ENCODE measurements at places on chromosomes 5 and 9.

- no peak for DNase-seq
These were observed 99.2 kb downstream of the DAPK1 start for GRCh38 chr9:87596862-87597261.

DNA sequence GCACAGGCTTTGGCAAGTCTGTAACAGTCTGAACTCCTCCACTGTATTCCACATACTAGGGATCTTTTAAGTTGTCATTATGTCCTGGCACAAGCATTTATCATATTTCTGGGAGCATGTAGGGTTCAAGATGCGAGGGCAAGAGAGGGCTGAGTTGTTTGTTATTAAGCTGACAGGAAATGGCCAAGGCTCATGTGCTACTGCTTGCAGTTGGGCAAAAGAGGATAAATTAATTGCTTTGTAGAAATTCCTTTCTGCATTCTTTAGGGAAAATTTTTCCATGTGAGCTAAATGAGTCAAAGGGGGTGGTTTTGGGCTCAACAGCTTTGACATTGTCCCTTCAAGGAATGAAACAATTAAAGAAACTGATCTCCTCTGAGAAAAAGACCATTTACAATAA is 35.4 kb downstream of the DOCK8 start:
- DNase-seq: no peak

GRCh38 chr9:87062746-87063145 is 115.4 kb upstream of the GAS1 start:
- DNase-seq: no peak

GRCh38 chr9:6078382-6079105 is 63.1 kb upstream of the RANBP6 start:
- no peak for DNase-seq

GRCh38 chr9:94144394-94144793 is 60.1 kb downstream of the PTPDC1 start:
- DNase-seq: no peak

- DNase-seq: no peak
These were observed 9.1 kb downstream of the MEGF10 start for GRCh38 chr5:127299678-127300077.

- no peak for DNase-seq
These were observed 132.4 kb downstream of the GCNT1 start for GRCh38 chr9:76591256-76591950.

DNA sequence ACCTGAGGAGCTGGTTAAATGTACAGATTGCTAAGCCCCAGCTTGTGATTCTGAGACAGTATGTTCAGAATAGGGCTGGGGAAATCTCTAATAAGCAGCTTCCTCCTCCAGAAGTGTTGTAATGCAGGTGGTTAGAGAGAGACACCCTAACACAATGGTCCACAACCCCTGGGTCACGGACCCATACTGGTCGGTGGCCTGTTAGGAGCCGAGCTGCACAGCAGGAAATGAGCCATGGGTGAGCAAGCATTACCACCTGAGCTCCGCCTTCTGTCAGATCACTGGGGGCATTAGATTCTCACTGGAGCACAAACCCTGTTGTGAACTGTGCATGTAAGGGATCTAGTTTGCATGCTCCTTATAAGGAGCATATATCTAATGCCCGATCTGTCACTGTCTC is 61.8 kb downstream of the SLC36A1 start:
- DNase-seq: no peak

DNA sequence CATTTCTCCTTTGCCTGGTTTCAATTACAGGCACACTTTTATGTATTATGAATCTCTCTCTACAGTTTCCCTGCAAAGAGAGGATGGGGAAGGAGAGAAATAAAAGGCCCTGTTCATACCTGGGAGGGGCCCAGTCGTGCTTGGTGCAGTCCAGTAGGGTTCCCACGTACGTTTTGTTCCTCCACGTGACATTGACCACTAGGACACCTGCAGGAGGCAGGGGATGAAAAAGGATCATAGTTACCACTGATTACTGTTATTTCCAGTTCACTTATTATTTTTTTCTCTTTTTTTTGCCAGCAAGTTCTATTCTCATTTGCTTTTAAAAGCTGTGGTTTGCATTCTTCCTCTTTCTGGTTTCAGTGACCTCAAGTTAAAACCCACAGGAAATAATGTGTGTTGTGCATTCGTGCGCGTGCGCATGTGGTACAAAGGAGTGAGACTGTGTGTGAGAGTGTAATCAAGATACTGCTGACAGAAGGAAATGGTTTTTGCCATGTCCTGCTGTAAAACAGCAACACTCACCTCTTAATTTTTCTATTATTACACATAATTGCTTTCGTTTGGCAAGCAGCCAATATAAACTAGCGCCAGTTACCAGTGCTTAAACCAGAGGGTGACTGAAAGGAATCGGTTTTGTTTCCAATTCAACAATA is 96.8 kb downstream of the ZNF608 start:
- DNase-seq: peak; percentile 86

DNA sequence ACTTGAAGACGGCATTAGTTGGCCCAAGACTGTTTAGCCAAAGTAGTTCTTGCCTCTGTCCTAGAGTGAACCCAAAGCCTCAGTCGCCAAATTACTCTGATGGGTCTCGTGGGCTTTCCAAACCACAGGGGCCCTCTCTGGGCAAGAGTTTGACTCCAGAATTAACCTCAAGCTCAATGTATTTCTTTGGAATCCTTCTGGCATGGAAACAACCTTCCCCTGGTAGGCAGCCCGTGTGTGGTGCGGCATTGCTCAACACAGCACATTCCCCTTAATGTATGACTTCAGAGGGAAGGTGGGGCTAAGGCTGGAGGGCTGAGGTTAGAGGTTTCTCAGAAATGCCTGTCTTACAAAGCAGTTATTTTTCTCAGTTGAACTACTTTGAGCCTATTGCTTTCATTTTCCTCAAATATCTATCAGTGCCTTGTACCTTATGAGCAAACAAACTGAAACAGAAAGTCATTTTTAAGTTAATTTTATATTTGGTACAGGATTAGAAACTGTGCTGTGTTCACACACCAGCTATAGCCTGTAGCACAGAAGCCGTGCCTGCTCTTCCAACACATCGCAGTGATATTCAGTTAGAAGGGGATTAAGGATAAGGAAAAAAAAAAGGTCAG is 123.9 kb upstream of the HAPLN1 start:
- peak; percentile 12 for DNase-seq

- DNase-seq: peak; percentile 21
These were observed 26.9 kb downstream of the SLC46A2 start for GRCh38 chr9:112863746-112864145.

- no peak for DNase-seq
These were observed 10.7 kb downstream of the OR1L8 start for GRCh38 chr9:122572456-122572855.

- DNase-seq: no peak
These were observed 304.6 kb downstream of the PDE4D start for GRCh38 chr5:59588922-59589321.

- DNase-seq: no peak
These were observed 70.1 kb downstream of the ZFAND5 start for GRCh38 chr9:72294936-72295335.

DNA sequence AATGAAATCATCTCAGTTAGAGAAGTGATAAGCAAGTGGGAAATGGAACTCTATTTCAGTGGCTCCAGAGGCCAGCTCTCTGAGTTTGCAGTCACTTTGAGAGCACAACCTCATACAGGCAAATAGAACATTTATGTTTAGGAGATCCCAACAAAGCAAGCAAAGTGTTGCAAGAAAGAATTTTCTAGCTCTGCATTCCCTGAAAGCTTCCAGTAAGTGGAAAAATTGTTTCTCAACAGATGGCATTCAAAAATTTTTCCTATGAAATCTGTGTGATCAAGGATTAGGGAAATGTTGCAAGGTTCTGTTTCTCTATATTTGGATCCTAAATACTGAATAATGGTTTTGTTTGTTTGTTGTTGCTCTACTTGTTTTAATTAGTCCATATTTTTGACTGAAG is 764.2 kb upstream of the ZNF608 start:
- DNase-seq: no peak

- DNase-seq: no peak
These were observed 61.6 kb upstream of the DAB2 start for GRCh38 chr5:39486361-39486760.

- DNase-seq: no peak
These were observed 77.5 kb downstream of the GNAQ start for GRCh38 chr9:77954013-77954665.

DNA sequence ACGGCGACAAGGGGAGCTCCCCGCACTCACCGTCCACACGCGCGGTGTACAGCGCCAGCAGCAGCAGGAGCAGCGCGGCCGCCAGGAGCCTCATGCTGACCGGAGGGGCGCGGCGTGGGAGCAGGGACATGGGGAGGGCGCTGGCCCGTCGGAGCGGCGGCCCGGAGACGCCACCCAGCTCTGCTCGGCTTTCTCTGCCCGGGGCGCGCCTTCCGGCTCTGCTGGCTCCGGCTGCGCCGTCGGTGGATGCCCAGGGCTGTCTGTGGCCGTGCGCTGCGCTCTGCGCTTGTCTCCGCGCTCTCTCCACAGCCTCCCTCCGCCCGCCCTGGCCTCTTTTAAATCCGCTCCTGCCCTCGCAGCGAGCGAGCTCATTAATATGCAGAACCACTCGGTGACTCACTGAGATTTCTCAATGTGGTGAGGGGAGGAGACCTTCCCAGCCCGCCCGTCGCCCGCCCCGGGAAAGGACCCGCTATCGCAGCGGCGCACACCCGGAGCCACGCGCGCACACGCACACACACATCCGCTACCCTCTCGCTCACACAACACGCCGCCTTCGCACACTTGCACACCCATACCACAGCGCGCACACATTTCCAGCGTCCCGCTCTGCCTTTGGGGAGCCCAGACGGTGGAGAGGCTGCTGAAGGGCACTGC is at the start of gene CXCL14:
TSS of gene CXCL14 (minus strand) at position 307 of the 657 bp plus-strand sequence. CDS start at position 94, 213 bp downstream.
- peak; percentile 9 for DNase-seq

- peak; percentile 33 for DNase-seq
These were observed 36.1 kb upstream of the OSMR start for GRCh38 chr5:38809388-38810359.

DNA sequence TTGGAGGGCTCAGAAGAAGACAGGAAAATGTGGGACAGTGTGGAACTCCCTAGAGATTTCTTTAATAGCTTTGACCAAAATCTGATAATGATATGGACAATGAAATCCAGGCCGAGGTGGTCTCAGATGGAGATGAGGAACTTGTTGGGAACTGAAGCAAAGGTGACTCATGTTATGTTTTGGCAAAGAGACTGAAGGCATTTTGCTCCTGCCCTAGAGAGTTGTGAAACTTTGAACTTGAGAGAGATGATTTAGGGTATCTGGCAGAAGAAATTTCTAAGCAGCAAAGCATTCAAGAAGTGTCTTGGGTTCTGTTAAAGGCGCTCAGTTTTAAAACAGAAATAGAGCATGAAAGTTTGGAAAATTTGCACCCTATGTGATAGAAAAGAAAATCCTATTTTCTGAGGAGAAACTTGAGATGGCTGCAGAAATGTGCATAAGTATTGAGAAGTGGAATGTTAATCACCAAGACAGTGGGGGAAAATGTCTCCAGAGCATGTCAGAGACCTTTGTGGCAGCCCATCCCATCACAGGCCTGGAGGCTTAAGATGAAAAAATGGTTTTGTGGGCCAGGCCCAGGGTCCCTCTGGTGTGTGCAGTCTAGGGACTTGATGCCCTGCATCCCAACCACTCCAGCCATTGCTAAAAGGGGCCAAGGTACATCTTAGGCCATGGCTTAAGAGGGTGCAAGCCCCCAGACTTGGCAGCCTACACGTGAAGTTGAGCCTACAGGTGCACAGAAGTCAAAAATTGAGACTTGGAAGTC is 463.7 kb upstream of the TLE4 start:
- no peak for DNase-seq

DNA sequence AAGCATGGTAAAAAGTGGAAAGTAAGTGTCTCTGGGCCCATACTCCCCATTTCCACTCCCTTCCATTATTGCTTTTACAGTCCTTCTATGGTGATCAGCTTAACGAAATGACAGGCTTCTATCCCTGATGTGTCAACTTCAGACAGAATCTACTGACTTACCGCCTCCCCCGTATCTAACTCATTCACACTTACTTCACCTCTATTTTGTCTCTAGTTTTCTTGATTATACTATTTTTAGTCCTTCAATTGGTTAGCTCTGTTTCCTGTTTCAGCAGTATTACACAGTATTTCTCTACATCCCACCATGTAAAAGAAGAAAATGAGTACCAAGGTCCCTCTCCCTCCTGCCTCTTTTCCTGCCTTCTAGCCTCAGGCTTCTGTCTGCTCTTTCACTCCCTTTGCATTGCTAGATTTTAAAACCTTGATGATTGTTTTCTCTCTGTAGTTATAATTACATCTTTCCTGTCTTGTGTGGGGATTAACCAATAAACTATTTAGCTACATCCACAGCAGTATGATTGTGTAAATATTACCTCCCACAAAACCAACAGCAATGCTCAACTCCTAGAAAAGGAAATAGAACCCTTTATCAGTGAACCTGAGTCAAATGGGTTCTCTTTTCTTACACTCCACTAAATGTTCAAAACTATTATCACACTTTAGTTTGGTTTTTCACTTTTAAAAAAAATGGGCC is 53.4 kb downstream of the GNAQ start:
- no peak for DNase-seq

GRCh38 chr9:120877276-120878034 is 467 bp upstream of the PHF19 start:
- peak; percentile 85 for DNase-seq
